Renal cortical epithelial cell (primary cell): ENCODE measurements at places on chromosomes 7 and 10. TPM values are rescaled to one million over a fixed set of nuclear protein-coding genes. Genes with fewer than 3 reads are reported as not detected.

GRCh38 chr7:89332026-89332425, 536.5 kb upstream of the TEX47 start:
- no peak for DNase-seq

DNA sequence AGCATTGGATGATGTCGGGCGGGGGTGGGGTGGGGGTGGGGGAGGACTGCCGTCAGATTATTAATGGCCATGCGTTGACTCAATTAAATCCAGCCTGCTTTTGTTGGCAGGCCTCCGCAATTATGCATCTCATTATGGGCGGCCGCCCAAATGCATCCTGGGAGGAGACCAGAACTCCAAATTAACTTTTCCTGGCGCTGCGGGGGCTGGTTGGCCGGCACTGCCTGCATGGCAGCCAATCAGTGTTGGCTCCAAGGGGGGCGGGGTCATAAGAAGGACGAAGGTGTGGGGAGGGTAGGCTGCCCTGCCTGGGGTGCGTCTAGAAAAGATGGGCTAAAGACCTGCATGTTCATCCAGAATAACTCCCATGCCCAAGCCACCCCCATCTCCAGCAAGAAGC, 83.9 kb upstream of the PAX2 start:
- no peak for DNase-seq

PALD1 gene
- total RNA-seq = 1.7 and 2.6 TPM in 2 replicates

DNA sequence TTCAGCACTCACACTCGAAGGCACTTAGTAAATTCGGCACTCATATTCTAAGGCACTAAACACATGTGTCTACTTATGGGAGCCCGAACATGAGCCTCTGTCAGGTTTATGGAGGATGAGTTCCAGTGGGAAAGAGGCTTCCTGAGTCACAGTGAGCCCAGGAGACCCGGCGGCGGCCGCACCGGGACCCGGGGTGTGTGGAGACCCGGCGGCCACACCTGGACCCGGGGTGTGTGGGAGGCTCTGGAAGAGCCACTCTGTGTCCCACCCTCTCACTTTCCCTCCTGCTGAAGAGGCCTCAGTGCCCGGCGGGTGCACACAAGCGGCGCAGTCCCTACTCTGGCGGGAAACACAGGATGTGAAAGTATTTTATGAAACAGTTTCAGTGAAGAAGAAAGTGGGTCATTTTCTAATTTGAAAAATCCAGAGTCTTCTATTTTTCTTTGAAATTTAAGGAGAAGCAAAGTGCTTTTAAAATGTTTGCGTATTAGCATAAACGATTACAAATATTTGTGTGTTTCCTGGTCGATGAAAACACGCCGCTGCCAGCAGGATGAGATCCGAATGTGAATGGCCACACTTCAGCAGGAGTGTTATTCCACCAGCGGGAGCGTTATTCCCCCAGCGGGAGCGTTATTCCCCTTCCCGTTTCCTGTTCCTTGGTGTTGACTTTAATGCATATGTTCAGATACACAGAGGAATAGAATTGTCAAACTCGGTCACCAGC, 625.1 kb downstream of the DNAJB6 start:
- no peak for DNase-seq

DNA sequence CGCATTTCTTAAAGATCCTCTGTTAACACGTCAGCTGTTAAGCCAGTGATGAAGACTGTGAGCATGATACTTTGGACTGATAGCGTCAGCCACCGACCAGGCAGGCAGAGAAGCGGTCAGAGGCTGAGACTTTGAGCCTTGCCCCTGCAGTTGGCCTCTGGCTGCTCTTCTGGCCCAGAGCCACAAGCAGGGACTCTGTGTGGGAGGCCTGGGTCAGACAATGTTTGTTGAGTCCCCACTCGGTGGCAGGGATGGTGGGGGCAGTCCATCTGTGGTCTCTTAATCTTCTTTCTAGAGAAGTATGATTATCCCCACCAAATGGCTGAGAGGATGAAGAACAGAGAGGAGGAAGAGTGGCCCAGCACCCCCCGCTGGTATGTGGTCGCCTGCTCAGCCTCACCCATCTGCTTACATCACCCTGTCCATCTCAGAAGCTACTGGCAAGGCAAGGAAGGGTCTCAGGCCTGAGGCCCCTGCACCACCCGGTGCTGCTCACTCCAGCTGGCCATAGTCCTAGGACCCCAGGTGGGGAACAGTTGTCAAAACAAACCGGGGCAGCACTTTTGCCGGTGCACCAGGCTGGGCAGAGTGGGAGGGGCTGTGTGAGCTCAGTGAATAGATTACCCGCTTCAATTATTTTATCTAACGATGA, 202.9 kb downstream of the GRID1 start:
- DNase-seq = peak; percentile 24

- DNase-seq = no peak
These were observed 411.0 kb upstream of the PCDH15 start for GRCh38 chr10:55212051-55212450.

GRCh38 chr7:94154182-94154581, 150.0 kb upstream of the BET1 start:
- no peak for DNase-seq

ARMH3 gene
- 5.9 and 18.4 TPM in 2 replicates for total RNA-seq

- peak; percentile 70 for DNase-seq
These were observed 196.9 kb upstream of the RHOBTB1 start for GRCh38 chr10:61140765-61141392.

- DNase-seq = no peak
These were observed 72.1 kb upstream of the SEC61G start for GRCh38 chr7:54831046-54831643.
